ENCODE measurements at places on chromosomes 3 and 15.
A peak's percentile ranks its signal among the peaks of the same experiment; 100 is the strongest.

GRCh38 chr3:164040991-164041390, 1037.3 kb downstream of the SI start:
- DNase-seq = no peak

GRCh38 chr15:74374648-74375302, 7.3 kb upstream of the CYP11A1 start:
- peak; percentile 43 for DNase-seq

- DNase-seq = no peak
These were observed 95.2 kb upstream of the UBE2E1 start for GRCh38 chr3:23710555-23710954.

- no peak for DNase-seq
These were observed 46.3 kb upstream of the VPS8 start for GRCh38 chr3:184765730-184766074.

DNA sequence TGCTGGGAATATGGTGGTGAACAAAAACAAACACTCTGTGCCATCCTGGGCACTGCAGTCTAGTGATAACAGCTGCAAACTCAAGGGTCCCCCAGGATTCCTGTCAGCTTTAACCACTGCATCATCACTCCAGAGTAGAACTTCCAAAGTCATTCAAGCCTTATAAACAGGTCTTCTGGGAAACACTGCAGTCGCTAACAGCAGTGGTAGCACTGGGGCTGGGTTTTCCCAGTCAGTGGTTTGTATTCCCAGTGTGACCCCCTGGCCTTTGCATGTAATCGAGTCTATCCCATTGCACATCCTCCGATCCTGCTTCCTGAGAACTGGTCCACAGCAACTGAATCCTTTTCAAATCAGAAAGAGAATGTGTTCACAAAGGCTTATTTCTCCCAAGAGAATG, 623.5 kb downstream of the EDEM1 start:
- DNase-seq = no peak

DNA sequence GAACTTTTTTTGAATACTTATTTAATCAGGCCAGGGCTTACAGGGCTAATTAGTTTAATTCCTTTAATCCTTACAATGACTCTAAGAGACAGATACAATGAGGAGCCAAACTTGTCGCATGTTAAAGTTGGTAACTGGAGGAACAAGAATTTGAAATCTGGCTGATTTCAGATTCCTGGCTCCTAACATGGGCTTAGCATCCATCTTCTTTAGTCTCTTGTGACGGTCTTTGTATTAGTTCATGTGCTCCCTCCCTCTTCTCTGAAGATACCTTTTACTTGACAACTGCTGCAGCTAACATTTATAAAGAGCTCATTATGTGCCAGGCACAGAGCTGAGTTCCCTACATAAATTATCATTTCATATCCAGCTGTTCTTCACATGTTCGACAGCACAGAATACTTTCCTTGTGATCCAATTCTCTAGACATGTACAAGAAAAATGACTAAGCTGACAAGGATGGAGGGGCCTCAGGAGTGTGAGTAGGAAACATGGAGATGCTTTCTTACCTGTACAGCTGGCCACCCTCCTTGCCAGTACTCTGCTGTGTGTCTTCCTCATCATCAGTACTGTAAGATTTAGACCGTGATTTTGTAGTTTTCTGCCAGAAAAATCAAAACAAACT, 206.8 kb upstream of the STRIT1 start:
- DNase-seq = no peak

GRCh38 chr3:134885877-134886621, 91.0 kb downstream of the EPHB1 start:
- no peak for DNase-seq

- no peak for DNase-seq
These were observed 33.5 kb upstream of the TRAK1 start for GRCh38 chr3:42057561-42058211.

DNA sequence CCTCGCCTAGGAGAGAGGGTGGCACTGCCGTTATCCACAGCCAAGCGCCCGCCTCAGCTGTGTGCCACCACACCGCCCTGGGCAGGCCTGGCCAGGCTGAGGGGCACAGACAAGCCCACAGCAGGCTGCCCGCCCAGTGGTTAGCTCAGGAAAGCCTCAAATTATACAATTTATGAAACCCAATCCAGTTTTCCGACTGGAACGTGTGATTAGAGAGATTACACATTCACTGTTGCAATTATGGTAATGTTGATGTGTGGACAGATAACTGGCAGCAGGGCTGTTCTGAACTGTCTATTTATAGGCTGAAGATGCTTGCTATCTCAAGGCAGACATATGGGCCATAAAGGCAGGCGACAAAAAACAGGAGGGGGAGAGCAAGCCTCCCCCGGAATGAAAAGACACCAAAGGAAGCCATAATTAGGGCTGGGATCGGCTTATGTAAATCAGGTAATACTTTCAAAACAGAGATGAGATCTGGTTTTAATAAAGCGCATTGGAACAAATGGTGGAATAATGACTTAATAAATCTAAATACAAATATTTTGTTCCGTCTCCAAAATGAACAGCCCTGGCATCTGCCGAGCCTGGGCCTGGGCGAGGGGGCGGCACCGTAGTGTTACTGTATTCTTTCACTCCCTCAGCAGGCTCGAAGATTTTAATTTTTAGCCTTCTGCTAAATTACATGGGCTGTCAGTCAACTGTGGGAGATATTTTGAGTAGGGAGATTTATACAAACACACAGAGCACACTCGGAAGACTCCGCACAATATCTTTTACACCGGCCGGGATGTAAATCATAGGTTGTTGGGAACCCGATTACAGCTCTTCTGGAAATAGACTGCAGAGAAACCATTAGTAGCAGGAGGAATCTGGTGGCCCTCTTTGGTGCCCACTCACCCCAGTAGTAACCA, 103.1 kb upstream of the TLE3 start:
- no peak for DNase-seq

DNA sequence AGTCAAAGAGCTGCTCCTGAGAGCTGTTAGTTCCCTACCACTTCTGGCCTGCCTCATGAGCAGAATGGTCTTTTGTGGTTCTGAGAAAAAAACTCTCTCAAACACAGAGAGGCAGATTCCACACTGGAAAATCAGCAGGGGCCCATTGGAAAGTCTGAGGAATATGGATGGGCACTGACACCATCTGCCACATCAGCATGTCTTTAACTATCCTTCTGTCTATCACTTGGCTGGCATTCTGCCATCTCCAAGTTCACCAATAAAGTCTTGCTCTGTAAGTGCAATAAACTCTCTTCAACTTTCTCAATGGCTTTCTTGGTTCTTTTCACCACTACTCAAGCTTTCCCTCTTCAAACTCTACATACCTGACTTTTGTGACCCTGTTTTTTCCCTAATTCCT, 101.3 kb upstream of the GALNT15 start:
- no peak for DNase-seq

DNA sequence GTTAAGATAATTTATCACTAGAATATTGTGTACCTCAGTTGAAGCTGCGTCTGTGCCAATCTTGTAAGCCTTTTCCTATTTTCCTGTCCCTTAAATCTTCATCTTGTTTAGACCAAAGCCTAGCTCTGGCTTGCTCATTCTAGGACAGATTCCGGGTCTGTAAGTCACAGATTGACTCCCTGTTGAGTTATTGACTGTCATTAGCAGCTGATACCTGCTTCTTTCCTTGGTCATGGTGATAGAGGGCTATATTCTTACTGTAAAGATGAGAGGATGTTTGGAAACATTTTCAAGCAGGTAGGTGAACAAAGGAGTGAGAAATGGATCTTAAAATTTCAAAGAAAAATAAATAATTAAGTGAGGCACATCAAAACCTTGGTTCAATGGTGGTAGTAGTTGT, 200.2 kb downstream of the KCNH8 start:
- DNase-seq = no peak

GRCh38 chr3:119313461-119313860, 19.3 kb downstream of the ARHGAP31 start:
- DNase-seq = no peak

GRCh38 chr15:41621200-41622193, 38.7 kb upstream of the MGA start:
- DNase-seq = peak; percentile 82

All from NCI-H1930 (cell line).